ENCODE measurements at places on chromosomes 4 and X.

DNA sequence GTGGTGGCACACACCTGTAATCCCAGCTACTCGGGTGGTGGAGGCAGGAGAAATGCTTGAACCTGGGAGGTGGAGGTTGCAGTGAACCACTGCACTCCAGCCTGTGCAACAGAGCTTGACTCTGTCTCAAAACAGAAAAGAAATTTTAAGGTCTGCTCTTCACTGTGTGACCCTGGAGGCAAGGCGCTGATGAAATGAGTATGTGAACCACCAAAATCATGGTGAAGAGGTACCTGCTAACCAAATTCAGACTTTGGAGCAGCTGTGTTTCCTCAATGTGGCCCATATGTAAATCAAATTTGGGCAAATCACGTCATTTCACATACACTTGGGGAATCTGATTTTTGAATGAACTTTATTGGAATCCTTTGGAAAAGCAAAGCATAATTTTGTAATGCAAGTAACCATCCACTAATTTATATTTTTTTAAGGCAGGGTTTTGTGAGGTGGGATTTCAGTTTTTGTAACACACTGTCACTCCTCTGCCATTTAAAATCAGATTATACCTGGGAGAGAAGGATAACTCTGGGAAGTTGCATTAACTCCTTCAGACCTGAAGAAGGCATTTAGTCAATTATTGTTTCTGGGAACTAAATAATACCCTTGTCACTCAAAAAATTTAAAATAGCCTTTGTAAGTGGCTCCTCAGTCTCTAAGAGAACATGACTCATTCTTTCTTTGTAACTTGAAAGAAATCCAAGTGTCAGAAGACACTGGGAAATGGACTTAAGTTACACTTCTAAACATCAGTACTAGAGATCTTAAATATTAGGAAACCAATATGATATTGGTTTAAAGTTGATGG is 24.0 kb downstream of the DOCK11 start:
- H3K4me3 ChIP-seq, result no peak overlapping the region
- H3K4me1 ChIP-seq, result peaks cover 1% of the 10 kb centered on the region
- no peaks in the 10 kb centered on the region for H3K27me3 ChIP-seq
- no peak overlapping the region for H3K27ac ChIP-seq
- no peaks in the 10 kb centered on the region for H3K36me3 ChIP-seq

DNA sequence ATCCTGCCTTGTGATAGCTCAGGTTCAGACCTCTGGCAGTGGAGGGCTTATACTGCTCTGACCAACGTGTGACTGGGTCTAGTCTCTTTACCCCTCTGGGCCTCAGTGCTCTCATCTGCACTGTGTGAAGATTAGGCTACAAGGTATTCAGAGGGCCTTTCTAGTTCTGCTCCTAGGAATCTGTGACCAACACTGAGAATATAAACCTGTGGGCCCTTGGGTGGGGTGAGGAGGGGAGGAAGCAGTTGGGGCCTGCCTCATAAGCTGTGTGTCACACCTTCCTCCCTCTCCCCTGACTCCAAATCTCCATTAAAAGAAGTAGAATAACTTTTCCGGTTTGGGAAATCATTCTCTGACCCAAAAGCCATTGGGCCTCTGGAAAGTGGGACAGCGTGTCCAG is 66.3 kb upstream of the MSN start:
- H3K36me3 ChIP-seq, result no peaks in the 10 kb centered on the region
- no peak overlapping the region for H3K4me3 ChIP-seq
- DNase-seq, result no peak
- H3K27ac ChIP-seq, result peak overlapping the region; percentile 83
- H3K27me3 ChIP-seq, result no peaks in the 10 kb centered on the region

- H3K36me3 ChIP-seq, result peaks cover 29% of the 10 kb centered on the region
- no peak overlapping the region for H3K4me3 ChIP-seq
- H3K27ac ChIP-seq, result no peak overlapping the region
- H3K27me3 ChIP-seq, result no peaks in the 10 kb centered on the region
- DNase-seq, result no peak
Observed at GRCh38 chr4:143441678-143442077, 71.8 kb upstream of the SMARCA5 start.

DNA sequence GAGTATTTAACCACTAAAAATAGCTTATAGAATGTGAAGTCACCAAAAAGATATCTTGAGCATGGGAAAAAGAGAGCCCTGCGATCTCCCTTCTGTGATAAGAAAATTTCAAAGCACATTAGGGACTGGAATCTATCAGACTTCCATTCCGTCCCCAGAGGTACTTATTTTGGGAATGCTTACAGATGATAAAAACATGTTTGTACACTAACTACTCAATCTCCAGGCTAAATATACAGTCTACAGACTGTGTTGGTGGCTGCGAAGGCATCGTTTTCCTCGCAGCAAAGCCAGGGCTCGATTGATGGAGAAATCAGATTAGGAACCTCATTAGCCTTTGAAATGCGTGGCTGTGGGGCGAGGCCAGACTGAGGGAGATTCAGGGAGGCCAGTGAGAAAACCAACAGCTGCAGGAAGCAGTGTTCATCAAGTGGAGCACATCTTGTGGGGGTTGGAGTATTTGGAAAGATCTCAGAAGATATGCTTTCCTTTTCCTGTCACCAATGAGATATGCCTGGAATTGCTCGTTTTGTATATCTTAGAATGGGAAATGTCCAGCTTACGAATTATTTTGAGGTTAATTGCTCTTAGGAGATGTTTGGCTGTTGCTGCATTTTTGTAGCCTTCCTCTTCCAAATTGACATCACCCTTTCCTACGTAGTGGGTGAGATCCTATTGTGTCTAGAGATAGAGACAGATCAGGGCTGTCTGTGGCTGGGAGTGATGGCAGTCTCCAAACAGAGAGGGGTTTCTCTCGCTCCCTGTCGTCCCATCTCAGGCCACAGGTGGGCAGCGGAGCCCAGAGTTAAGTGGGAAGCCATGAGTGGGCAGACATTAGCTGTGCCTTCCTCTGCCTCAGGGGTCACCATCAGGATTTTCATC is 224.9 kb upstream of the FAT1 start:
- no peaks in the 10 kb centered on the region for H3K27me3 ChIP-seq
- H3K4me1 ChIP-seq, result peaks cover 18% of the 10 kb centered on the region
- peak; percentile 66 for DNase-seq
- H3K27ac ChIP-seq, result peak overlapping the region; percentile 44
- H3K36me3 ChIP-seq, result no peaks in the 10 kb centered on the region

DNA sequence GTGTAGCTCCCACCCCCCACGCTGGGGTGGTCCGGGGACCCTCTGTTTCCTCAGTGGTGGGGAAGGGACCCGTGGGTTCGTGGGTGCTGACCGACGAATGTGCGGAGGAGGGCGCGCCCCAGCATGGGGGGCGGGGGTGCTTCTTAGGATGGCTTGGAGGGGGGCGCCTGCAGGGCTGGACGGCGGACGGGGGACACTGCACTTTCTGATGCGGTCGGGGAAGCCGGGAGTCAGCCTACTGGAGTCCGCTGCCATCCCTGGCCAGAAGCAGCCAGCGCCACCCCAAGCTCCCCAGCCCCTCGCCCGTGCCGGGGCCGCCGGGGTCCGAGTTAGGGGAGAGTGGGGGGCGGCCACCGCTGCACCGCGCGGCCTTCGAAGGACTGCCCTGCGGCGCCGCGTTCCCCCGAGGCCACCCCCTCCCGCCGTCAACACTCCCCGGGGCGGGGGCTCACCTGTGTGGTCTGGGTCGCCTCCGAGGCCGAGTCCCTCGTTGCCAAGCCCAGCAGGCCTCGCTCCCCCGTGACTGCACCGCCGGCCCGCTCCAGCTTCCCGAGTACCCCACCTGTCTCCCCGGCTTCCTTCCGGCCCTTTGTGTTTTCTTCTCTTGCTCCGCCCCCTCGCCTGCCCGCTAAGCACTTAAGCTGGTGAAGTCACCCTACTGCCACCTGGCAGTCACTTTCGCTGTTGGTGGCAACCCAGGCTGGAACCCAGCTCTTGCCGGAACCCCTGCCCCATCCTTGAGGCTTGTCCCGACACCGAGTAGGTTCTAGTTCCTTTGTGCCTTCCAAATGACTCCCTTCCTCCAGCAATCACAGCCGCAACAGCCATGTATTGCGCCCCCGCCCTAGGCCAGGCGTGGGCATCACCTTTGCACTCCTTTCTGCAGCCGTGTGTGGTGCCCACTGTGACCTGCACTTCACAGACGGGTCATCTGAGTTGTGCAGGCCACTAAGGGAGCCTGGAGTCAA is at the start of gene OCIAD2:
OCIAD2 (minus strand) TSS at position 569 of the 968 bp plus-strand sequence. CDS start 2,225 bp downstream, outside the sequence.
- H3K4me1 ChIP-seq, result no peaks in the 10 kb centered on the region
- peak within 1 kb of the TSS; percentile 80 for H3K4me3 ChIP-seq
- H3K36me3 ChIP-seq, result no peaks in the 10 kb centered on the region
- H3K27ac ChIP-seq, result no peak within 1 kb of the TSS
- no peaks in the 10 kb centered on the region for H3K27me3 ChIP-seq
- DNase-seq, result peak; percentile 69

- H3K27me3 ChIP-seq, result no peaks in the 10 kb centered on the region
- H3K4me3 ChIP-seq, result no peak overlapping the region
- no peaks in the 10 kb centered on the region for H3K4me1 ChIP-seq
Observed at GRCh38 chr4:98289375-98289774, 28.2 kb downstream of the RAP1GDS1 start.

DNA sequence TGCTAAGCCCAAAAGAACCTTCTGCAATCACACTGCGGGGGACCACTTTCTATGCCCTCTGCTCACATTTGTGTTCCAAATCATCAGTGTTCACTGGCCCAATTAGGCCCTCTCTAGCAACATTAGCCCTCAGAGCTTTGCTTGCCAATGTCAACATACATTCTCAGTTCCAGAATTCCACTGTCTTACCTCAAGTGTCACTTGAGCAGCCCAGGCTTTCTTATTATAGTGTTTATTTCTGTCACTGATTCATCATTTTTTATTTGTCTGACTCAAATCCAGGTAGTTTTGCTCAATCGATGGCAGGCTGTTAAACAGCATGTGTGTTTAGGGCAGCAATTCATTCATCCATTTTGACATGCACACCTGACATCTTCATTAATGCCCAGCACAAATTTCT is 291.2 kb downstream of the TEX13A start:
- no peak overlapping the region for H3K4me3 ChIP-seq
- no peak overlapping the region for H3K27ac ChIP-seq
- H3K27me3 ChIP-seq, result no peaks in the 10 kb centered on the region
- no peaks in the 10 kb centered on the region for H3K4me1 ChIP-seq
- H3K36me3 ChIP-seq, result no peaks in the 10 kb centered on the region

- no peak for DNase-seq
- no peak overlapping the region for H3K4me3 ChIP-seq
- no peaks in the 10 kb centered on the region for H3K36me3 ChIP-seq
- peaks cover 5% of the 10 kb centered on the region for H3K4me1 ChIP-seq
Observed at GRCh38 chr4:15493411-15493810, 23.7 kb downstream of the CC2D2A start.

GRCh38 chr4:21819086-21819485 is 129.5 kb downstream of the KCNIP4 start:
- DNase-seq, result peak; percentile 74
- no peak overlapping the region for H3K4me3 ChIP-seq
- no peak overlapping the region for H3K27ac ChIP-seq
- no peaks in the 10 kb centered on the region for H3K27me3 ChIP-seq

DNA sequence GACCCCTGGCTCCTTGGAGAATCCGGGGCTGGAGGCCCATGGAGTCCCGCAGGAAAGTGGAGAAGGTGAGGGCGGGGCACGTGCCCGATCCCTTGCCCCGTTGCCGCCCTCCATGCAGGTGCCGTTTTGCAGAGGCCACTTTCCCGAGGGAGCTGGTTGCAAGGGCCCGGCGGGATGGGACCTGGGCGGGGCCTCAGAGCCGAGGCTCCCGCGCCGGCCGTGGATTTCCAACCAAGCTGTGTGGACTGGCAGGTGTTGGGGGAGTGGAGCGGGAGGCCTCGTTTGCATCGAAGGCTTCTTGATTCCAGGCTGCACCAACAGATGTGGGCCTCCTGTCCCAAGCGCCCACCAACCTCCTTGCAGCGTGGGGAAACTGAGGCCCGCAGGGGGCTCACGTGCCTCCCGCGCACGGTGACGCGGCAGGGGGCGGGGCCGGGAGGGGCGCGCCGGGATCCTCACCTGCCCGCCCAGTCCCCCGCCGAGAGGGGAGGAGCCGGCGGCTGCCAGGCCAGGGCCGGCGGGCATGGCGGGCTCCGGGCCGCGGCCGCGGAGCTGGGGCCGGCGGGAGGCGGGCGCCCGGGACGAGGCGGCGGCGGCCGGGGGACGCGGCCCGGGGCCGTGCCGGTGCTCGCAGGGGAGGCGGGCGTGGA is 24.9 kb downstream of the SH3BP2 start:
- H3K27me3 ChIP-seq, result no peaks in the 10 kb centered on the region
- H3K4me1 ChIP-seq, result peaks cover 37% of the 10 kb centered on the region
- DNase-seq, result peak; percentile 42
- peak overlapping the region; percentile 51 for H3K4me3 ChIP-seq

- no peak overlapping the region for H3K4me3 ChIP-seq
- H3K27me3 ChIP-seq, result peaks cover 45% of the 10 kb centered on the region
- H3K4me1 ChIP-seq, result no peaks in the 10 kb centered on the region
- no peak for DNase-seq
Observed at GRCh38 chrX:15511563-15511962, 11.0 kb downstream of the BMX start.

GRCh38 chrX:24231641-24232179 is 82.2 kb downstream of the SUPT20HL2 start:
- H3K36me3 ChIP-seq, result no peaks in the 10 kb centered on the region
- DNase-seq, result no peak
- H3K4me1 ChIP-seq, result no peaks in the 10 kb centered on the region
- no peak overlapping the region for H3K27ac ChIP-seq

- peak; percentile 53 for DNase-seq
- H3K27ac ChIP-seq, result no peak overlapping the region
- H3K36me3 ChIP-seq, result no peaks in the 10 kb centered on the region
Observed at GRCh38 chr4:118351851-118352827, 664 bp downstream of the PRSS12 start.

GRCh38 chr4:3792813-3793212 is 26.6 kb downstream of the ADRA2C start:
- H3K27me3 ChIP-seq, result no peaks in the 10 kb centered on the region
- no peak overlapping the region for H3K4me3 ChIP-seq
- no peaks in the 10 kb centered on the region for H3K4me1 ChIP-seq

- H3K4me3 ChIP-seq, result no peak overlapping the region
- H3K36me3 ChIP-seq, result no peaks in the 10 kb centered on the region
- no peaks in the 10 kb centered on the region for H3K4me1 ChIP-seq
- no peak overlapping the region for H3K27ac ChIP-seq
- no peak for DNase-seq
- peaks cover 53% of the 10 kb centered on the region for H3K27me3 ChIP-seq
Observed at GRCh38 chrX:16885628-16886027, 15.5 kb upstream of the RBBP7 start.

DNA sequence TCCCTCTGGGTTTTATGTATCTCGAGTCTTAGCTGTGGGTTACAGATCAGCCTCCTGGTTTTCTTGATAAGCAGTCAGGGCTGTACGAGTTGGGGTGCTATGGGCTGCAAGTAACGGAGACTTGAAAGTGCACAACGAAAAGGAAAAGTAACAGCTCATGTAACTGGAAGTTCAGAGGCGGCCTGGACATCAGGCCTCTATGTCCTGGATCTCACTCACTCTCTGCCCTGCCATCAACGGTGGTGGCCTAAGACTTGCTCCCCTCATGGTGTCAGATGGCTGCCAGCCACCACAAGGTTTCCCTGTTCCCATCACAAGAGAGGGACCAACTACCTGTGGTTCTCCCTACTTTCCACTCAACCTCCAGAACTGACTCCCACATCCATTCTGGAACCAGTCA is 4.8 kb downstream of the PPP2R2C start:
- no peak overlapping the region for H3K4me3 ChIP-seq
- peaks cover 27% of the 10 kb centered on the region for H3K27me3 ChIP-seq
- no peaks in the 10 kb centered on the region for H3K4me1 ChIP-seq
- H3K27ac ChIP-seq, result no peak overlapping the region
- no peaks in the 10 kb centered on the region for H3K36me3 ChIP-seq

All from lung (tissue), 17 donors.